ENCODE measurements at places on chromosomes 7 and 10.

- DNase-seq, result no peak
These were observed 67.5 kb downstream of the CLIP2 start for GRCh38 chr7:74356589-74357315.

DNA sequence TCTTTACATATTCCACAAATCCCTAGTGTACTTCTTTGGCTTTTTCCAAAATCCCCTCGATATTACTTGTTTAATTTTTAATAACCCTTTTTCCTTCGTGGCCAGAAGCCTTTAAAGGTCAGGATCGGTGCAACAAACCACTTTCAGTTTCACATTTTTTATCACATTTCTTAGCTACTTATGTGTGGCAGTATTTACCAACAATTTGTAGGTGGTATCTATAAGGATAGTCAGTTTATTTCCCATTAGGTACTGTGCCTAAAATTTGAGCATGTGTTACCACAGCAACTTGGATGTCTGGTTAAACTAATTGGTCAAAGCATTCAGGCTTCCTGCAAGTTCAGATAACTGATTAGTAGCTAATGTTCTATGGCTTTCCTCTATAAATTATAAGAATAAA lies 104.9 kb downstream of the CDK14 start:
- DNase-seq, result no peak

- no peak for DNase-seq
These were observed 255.4 kb downstream of the PRPF18 start for GRCh38 chr10:13842117-13842516.

DNA sequence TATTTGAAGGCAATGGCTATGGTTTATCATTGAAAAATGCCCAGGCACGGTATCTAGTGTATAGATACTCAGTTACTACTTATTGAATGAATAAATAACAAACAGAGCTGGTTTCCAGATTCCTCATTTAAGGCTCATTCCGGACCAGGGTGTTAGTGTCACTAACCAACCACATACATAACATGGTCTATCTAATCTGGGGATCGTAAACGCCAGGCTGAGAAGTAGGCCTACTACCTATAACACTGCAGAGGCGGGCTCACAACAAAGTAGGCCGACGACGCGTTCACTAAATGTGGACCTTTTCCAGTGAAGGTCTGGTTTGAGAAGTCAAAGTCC lies 423 bp downstream of the LSM5 start:
- no peak for DNase-seq

- DNase-seq, result no peak
These were observed 2.0 kb downstream of the FZD9 start for GRCh38 chr7:73435471-73436009.
